NCI-H460 (cell line): ENCODE measurements at places on chromosomes 12 and 14.

DNA sequence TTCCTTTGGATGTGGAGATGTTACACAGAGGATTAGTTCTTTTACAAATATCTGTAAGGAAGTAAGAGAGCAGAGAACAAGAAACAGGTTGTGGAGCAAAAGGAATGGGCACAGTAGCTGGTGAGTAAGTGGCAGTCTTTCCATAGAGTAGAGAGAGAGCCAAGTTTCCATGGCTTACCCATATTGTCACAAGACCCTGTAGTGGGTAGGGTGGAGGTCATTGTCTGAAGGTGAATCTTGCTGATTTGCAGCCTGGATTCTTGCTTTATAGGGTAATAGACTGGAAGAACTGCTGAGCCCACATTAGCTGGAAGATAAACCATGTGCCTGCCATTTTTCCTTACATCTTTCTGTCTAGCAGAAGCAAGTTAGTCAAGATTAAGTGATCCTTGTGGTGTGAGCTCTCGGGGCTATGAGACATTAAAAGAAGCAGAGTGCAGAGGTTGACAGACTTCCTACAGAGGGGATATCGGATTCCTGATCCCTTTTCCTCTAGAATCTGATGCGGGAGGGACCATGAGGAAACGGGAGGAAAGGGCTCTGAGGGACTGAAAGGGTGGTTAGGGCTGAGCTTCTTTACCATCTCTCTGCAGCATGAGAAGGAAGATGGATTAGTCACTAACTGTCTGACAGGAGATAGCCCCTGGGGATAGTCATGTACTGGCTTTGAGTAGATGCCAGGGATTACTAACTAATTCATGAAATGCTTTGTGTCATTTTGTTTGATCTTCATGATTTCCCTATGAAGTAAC lies 44.0 kb upstream of the LRTM2 start:
- DNase-seq = no peak

DNA sequence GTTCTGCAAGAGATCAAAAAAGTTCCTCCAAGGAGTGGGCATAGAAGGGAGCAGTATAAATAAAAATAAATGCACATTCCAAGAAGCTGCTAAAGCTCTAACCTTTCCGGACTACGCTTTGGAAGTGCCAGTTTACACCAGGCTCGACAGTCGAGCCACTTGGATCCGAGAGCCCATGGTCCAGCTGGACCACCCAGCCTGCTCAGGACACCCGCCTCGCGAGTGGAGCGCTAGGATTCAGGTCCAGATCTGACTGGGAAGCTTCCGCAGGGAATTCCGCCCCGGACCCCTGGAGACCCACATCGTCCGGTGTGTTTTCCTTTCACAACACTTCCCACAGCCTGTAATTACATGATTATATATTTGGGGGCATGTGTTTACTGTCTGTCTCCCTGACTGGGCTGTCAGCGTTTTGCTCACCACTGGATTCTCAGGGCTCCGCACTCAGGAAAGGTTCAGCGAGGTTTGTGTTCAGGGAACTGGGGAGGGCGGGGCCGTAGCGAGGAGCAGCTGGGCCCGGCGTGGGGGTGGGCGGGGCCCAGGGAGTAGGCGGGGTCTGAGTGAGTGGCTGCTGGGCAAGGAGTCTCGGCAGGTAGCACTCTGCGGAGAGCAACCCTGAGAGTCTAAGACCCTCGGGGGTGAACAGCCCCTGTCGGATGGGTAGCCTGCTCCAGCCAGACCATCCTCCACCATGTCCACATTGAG lies 52.3 kb upstream of the TMEM263 start:
- peak; percentile 55 for DNase-seq

DNA sequence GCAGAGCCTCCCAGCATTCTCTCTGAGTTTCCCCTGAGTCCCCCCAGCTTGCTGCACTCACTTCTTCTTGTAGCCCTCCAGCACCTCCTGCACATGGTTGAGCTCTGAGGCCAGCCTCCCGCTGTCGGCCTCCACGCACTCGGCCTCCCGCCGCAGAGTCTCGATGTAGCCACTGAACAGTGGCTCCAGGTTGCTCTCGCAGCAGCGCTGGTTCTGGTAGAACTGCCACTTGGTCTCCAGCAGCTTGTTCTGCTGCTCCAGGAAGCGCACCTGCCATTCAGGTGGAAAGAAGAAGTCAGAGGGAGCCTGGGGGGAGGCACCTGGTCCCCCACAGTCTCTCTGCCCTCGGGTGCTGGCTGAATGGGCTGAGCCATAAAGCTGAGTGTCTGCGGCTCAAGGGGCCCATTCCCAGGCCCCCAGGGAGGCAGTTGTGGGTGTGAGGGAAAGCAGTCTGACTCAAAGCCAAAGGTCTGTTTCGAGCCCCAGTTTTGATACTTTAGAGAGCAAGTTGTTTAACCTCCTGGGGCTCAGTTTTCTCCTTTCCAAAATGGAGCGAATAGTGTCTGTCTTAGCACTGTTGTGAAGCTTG lies 2.3 kb downstream of the KRT85 start:
- DNase-seq = no peak

GRCh38 chr14:79098324-79098723 lies 928.2 kb downstream of the NRXN3 start:
- DNase-seq = no peak

GRCh38 chr12:50082644-50083043 lies 2.5 kb upstream of the SMARCD1 start:
- DNase-seq = no peak

- DNase-seq = no peak
Measured at GRCh38 chr14:59687663-59688062, 111.1 kb upstream of the CCDC175 start.

GRCh38 chr14:90632451-90632850 lies 183.8 kb downstream of the TTC7B start:
- DNase-seq = no peak

DNA sequence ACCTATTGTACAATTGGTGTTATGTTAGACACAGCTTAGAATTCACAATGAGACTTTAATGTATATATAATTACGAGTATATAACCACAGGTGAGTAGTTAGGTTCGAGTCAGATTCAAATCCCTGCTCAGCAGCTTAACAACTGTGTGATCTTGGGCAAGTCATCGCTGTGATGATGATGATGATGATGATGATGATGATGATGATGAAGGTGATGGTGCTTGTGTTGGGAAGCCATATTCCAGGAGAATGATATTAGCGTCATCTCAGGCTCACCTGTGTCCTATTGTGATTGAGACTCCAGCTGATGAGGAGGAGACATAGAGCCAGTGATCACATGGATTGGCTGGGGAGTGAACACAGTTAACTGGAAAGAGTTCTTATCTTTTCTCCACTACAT lies 16.5 kb downstream of the RFX4 start:
- DNase-seq = no peak

GRCh38 chr12:98217257-98217656 lies 298.1 kb upstream of the TMPO start:
- no peak for DNase-seq

DNA sequence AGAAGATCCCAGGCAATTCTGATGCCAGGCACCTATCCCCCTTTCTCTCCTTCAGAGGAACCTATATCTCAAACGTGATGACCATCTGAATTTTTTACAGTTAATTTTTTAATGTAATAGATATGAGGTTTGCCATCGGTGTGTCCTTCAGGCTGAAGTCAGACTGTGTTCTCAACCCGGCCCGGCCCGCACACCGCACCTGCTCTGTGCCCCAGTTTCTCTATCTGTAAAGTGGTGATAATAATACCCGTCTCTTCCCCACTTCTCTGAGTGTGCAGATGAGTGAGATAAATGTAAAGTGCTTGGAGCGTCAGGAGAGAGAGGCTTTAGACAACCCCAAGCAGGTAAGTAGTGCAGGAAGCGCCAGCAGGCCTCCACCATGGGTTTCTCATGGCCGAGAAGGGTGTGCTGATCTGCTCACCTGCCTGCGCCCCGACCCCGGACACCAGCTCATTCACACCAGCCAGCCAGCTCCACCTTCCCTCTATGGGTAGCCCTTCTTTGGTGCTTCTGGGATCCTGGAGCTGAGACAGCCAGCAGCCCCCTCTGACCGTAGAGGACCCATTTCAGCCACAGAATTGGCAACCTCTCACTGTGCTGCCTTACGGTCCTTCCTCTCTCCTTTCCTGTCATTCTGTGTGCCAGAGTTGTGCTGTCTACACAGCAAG lies 80.0 kb downstream of the ZFP36L1 start:
- no peak for DNase-seq

DNA sequence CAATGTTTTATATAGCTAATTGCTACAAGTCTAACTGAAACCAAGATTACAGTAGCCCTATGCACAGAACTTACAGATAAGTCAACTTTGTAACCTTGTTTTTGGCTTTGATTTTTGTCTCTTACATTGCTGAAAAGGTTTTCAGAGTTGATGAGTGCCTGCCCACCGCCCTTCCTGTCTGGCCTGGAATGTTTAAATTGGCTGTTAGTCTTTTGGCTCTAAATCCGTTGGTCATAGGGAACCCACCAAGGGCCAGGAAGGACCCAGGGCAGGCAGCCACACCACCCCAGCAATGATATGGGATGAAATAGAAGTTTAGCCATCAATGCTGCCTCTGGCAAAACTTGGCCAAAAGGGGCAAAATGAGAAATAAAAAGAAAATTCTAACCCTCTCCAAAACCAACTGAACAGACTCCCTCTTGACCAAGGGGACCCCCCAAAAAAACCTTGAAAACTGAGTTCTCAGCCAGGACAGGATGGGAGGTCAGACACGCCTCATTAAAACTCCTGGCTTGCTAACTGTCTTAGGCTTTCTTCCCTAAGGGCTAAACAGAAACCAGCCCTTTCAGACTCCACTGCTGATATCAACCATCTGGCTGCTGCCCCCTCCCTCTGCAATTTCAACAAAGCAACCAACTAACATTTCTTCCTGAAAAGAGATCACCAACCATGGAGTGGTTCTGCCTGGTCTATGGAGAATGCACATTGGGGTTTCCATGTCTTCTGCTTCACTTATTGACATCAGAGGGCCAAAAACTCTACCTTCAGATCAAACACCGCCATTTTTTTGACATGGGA lies 242.1 kb upstream of the NOS1 start:
- DNase-seq = no peak

GRCh38 chr12:59046763-59047534 lies 126.6 kb upstream of the LRIG3 start:
- DNase-seq = no peak

DNA sequence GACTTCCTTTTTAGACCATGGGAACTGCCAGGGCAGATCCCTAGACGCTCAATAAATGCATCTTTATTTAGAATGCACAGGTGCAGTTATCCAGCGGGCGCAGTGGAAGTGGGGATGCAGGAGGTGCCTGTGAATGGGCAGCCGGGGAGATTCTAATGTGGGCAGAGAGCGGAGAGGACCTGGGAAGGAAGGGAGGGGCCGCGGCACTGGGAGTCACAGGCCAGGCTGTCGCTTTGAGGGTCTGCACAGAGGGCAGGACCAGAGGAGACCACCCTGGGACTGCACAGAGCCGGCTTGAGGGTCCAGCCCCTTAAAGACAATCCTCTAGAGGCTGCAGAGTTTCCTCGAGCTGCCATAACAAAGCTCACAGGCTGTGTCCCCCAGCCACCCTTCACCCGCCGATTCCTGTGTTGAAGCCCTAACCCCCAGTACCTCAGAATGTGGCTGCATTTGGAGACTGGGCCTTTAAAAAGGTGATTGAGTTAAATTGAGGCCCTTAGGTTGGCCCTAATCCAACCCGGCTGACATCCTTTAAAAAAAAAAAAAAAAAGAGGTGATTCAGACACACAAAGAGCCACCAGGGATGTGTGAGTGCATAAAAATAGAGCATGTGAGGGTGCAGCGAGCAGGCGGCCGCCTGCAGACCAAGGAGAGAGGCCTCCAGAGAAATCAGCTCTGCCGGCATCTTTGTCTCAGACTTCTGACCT lies 44.4 kb upstream of the PPP2R5C start:
- DNase-seq = no peak

DNA sequence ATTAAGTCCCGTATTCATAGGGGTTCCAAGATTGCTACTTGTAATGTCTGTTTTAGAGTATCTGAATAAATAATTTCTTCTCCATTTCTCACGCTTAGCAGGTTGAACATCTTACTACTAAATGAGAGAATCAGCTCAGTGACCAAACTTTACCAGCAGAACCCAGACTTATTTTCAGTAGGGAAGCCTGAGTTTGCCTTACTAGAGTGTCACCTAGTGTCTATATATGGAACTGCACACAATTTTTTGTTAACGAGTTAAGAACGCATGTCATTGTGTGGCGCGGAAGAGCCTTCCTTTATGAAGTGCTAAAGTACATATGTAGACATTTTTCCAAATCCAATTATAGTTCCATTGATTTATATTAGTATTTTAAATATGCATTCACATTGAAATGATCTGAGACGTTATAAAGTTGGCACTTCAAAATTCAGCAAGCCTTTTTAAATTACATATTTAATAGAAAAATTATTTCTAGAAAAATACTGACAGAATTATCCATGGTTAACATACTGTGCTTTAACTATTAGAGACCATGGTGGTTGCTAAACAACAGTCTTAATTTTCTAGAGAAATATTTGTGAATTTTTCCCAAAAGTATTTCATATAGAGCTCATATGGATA lies 88.3 kb downstream of the RPS29 start:
- DNase-seq = peak; percentile 63

DNA sequence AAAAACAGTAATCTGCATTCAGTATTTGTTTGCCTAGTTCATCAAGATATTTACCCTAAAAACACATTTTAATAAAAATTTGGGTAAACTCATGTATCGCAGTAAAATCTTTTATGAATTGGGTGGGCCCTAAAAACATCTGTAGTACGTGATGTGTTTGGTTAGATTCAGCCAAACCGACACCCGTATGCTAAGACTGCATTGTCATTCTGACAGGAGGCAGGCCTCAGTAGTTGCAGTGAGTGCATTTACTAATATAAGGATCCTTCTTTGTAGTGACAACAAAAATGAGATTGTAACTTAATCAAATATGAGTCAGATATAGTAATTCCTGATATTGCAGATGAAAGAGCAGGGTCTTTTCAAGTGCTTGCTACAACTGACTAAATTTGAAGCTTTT lies 191.8 kb downstream of the SLC16A7 start:
- peak; percentile 73 for DNase-seq

DNA sequence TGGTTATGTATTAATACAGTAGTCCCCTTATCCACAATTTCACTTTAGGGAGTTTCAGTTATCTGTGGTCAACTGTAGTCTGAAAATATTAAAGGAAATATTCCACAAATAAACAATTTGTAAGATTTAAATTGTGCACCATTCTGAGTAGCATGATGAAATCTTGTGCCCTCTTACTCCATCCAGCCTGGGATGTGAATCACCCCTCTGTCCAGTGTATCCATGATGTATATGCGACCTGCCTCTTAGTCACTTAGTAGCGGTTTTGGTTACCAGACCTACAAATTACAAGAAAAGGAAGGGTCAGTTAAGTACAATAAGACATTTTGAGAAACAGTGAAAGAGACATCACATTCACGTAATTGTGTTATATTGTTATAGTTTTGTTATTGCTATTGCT lies 39.9 kb upstream of the MDGA2 start:
- no peak for DNase-seq

- DNase-seq = no peak
Measured at GRCh38 chr12:15919418-15919817, 8.3 kb downstream of the DERA start.

- DNase-seq = no peak
Measured at GRCh38 chr14:68534276-68534675, 258.6 kb downstream of the ZFP36L1 start.

GRCh38 chr12:111685322-111685810 lies 390 bp downstream of the BRAP start:
- no peak for DNase-seq
